ENCODE measurements at places on chromosomes 1 and 21.

GRCh38 chr1:182625719-182626504, 21.7 kb upstream of the RGS16 start:
- no peak for DNase-seq

DNA sequence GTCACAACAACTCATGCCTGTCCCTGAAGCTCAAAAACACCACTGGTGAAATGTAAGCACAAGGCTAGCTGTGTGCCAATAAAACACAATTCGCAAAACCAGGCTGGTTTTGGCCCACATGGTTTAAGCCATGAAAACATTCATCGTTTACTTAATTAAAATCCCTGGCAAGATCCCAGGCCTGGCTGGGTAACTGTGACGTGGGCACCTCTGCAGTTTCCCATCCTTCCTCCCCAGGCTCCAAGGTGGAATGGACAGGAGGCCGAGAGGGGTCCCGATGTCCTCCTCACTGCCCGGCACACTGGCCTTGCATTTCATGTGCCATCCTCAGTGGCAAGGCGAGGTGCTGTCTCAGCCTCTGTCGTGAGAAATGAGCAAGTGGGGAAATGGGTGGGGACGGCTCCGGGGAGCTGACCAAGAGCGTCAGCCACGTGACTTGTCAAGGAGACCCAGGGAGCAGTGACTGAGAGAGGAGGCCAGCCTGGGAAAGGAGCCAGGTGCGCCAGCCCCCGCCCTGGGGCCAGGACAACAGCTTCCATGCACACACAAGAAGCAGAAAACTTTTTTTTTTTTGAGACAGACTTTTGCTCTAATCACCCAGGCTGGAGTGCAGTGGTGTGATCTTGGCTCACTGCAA, 153.1 kb upstream of the RAB4A start:
- peak; percentile 60 for DNase-seq

- no peak for DNase-seq
Observed at GRCh38 chr1:4402032-4402431, 252.4 kb upstream of the AJAP1 start.

- DNase-seq = no peak
Observed at GRCh38 chr1:171922999-171923398, 81.7 kb downstream of the DNM3 start.

GRCh38 chr1:46506470-46507219, 17.0 kb downstream of the DMBX1 start:
- DNase-seq = no peak

- DNase-seq = no peak
Observed at GRCh38 chr1:174974711-174975119, 25.0 kb upstream of the CACYBP start.

GRCh38 chr1:30883389-30884172, 25.0 kb downstream of the SDC3 start:
- DNase-seq = no peak

DNA sequence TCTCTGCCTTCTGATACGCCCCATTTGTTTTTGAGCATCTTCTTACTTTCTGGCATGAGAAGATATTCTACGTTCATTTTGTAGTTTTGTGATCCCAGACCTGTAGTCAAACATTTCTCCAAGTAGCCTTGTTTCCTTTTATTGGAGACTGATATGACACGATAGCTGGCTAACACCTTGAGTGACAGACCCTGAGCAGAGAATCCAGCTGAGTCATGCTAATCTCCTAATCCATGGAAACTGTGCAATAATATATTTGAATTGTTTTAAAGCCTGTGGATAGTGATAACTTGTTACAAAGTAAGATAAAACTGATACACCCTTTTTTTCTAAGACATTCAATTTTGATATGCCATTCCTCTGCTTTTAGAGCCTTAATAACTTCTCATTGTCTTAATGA, 1.2 kb upstream of the IFI44L start:
- DNase-seq = peak; percentile 9

DNA sequence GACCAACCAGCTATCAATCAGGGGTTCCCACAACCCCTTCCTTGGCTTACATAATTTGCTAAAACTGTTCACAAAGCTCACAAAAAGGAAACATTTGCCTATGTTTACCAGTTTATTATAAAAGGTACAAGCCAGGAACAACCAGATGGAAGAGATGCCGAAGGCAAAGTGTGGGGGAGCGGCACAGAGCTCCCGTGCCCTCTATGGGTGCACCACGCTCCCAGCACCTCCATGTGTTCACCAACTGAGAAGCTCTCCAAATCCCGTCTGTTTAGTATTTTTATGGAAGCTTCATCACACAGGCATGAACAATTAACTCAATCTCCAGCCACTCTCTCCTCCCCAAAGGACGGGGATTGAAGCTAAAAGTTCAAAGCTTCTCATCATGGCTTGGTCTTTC, 32.9 kb downstream of the PSMG1 start:
- no peak for DNase-seq

DNA sequence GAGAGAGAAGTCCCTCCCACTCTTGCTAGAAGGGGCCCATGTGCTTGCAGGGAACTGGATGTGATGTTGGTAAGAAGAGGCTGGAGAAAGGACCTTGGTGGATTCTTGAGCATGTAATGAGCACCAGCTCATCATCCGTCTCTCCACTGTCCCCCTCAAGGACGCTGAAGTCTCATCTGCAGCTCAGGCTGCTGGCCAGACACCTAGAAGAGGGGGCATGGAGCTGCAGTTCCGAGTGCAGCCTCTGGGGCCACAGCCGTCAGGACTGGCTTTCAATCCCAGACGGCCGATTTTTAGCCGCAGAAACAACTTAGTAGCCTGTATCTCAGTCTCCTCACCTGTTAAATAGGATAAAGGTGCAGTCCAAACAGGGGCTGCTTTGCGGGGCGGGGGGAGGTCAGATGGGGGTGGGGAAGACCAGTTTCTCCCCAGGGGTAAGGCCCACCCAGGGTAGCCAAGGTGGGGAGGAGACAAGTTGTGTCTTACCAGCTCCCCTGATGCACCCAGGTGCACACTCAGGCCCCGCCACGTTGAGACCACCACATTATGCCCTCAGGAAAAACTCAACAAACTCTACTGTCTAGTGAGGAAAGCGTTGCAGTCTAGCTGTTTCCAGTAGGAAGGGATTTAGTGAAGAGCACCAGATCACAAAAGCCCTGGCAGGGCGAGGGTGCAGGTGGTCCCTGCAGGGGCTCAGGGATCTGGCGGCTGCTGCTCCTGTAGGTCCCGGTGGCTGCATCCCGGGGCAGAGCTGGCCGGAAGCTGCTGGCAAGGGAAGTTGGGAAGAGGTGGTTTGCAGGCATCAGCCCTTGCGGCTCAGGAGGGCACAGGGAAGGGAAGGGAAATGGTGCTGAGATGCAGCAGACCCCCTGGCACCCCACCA, 29.5 kb downstream of the LDLRAP1 start:
- DNase-seq = peak; percentile 55

DNA sequence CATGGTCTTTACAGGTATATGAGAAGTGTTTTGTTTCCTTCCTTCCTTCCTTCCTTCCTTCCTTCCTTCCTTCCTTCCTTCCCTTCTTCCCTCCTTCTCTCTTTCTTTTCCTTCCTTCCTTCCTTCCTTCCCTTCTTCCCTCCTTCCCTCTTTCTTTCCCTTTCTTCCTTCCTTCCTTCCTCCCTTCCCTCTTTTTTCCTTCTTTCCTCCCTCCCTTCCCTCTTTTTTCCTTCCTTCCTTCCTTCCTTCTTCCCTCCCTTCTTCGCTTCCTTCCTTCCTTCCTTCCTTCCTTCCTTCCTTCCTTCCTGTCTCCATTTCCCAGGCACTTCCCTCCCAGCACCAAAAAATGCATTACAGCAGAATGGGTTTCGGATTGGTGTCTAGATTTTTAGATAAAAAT, 235.0 kb upstream of the KIAA0040 start:
- DNase-seq = no peak

DNA sequence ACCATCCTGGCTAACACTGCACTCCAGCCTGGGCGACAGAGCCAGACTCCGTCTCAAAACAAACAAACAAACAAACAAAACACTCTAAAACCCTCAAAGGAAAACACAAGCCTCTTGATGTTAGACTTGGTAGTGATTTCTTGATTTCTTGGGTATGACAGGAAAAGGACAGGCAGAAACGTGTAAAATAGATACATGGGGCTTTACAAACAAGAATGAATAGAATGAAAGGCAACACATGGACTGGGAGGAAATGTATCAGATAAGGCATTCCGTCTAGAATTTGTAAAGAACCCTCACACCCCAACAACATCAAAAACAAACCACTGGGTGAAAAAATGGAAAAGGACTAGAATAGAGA, 7.8 kb upstream of the PRXL2B start:
- DNase-seq = no peak

DNA sequence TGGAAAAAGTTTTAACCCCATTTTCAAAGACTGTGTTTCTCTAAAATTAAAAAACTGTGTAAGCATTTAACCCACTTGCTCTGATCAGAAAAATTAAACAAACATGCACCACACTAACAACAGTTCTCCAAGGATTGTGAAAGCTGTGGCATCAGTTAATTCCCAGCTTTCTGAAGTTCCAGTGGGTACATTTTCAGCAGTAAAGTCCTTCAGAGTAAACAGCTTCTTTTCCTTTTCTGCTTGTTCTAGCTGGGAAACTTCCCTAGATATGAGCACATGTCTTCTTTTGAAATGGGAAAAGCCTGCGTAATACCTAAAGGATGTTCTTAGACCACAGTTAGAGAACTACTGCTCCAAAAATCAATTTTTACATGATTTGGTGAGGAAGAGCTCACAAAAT, 11.1 kb downstream of the PRRX1 start:
- DNase-seq = no peak

- DNase-seq = peak; percentile 19
Observed at GRCh38 chr1:54745274-54745673, 19.0 kb downstream of the PARS2 start.

- DNase-seq = no peak
Observed at GRCh38 chr1:71296551-71297134, 215.8 kb upstream of the ZRANB2 start.

DNA sequence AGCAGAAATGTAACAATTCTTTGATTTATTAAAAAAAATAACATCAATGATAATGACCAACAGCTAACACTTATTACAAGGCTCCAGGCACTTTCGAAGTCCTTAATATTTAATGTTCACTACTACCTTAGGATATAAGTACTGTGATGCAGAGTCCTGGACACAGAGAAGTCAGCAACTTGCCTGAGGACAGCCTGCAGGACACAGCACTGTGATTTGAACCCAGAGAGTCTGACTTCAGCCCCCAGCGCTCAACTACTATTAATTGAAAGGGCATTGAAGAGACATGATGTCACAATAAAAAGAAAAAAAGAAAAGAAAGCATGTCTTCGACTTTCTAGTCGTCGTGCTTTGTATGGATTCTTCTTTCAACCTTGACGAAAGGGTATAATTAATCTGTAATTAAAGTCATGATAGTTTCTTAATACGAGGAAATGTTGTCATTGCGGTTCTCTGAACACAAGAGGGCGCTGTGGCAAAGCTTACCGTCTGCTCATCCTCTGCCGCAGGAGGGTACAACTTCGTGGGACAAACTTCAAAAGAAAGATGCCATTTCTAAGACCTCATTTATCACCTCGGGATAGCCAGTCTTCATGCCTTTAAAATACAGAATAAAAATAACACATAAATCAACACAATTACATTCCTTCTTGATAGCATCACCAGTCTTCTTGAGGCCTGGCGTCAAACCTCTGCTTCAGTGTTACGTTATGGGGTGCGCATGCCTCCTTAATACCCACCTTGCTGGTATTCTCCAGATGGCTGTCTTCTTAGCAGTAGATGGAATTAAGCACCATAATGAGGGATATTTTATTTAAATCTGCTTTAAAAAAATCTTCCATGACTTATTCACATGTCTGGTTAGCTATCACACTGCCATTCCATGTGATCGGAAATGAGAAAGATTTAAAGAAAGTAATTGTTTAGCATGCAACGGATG, 240.1 kb downstream of the DISC1 start:
- peak; percentile 53 for DNase-seq

DNA sequence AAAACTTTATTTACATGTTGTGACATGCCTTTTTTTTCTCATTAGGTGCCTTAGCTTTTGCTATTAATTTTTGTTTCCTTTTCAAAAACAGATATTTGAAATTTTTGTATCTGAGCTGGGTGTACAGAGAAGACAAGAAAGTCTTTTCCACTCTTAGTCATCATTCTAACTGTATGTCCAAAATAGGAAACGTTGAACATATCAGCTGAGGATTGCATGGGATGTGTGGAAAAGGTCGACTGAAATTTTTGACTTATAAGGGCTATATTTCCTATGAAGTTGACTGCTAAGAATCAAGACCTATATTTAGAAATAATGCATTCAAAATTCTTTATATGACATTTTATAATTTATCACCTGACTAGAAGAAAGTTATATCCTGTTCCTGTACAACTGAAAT, 270.0 kb upstream of the ZRANB2 start:
- no peak for DNase-seq

DNA sequence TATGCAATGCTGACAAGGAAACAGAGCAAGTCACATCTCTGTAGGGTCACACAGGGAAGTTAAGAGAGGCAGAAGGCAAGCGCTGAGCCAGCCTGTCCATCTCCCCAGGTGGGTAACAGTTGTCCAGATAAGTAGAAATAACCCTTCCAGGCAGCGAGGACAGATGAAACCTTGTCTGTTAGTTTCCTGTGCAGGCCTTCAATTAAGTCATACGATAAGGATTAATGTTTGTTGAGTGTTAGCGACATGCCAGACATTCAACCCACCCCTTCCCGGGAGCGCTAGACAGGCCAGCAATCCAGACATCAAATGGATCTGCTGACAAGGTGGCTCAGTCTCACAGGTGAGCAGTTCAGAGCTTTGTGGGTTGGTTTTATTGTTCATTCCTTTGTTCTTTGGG, 221.5 kb upstream of the FMN2 start:
- DNase-seq = no peak

GRCh38 chr1:7127322-7128075, 342.2 kb downstream of the CAMTA1 start:
- peak; percentile 42 for DNase-seq

GRCh38 chr1:24688621-24689195, 45.6 kb downstream of the SRRM1 start:
- peak; percentile 76 for DNase-seq

GRCh38 chr21:27776925-27777553, 810.2 kb upstream of the ADAMTS5 start:
- peak; percentile 12 for DNase-seq

DNA sequence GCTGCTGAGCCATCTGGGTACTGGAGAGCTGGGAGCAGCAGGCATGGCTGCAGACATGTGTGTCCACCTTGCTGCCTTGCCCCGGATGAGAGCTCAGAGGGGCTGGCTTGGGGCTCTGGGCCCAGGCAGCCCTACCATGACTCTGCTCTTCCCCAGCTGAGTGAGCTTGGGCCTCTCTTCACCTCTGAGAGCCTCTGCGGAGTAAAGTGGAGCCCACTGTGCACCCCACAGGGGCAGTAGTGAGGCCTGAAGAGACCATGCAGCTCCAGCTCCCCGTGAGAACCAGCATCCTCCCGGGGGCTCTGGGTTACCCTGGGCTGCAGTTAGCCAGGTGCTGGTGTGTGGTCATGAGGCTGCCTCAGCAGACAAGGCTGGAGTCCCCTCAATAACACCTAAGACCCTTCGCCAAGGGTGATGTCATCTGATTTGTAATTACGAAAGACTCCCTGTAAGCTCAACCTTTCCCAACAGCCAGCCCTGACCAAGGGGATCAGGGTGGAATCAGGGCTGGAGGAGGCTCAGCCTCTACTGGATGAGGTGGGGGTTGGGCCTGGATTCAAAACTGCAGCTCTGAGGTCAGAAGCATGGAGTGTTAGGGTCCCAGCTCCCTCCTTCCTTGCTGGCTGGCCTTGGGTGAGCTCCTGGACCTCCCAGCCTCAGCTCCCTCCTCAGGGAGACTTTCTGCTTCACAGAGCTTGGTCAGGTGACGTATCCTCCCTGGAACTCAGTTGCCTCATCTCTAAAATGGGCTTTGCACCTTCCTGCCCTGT, 308.0 kb downstream of the MATN1 start:
- no peak for DNase-seq
